ENCODE measurements at places on chromosomes 2 and 18.

GRCh38 chr2:74593826-74594772 lies 39.6 kb downstream of the DOK1 start:
- DNase-seq, result no peak

GRCh38 chr18:75696391-75696790 lies 268.9 kb upstream of the SMIM21 start:
- no peak for DNase-seq

DNA sequence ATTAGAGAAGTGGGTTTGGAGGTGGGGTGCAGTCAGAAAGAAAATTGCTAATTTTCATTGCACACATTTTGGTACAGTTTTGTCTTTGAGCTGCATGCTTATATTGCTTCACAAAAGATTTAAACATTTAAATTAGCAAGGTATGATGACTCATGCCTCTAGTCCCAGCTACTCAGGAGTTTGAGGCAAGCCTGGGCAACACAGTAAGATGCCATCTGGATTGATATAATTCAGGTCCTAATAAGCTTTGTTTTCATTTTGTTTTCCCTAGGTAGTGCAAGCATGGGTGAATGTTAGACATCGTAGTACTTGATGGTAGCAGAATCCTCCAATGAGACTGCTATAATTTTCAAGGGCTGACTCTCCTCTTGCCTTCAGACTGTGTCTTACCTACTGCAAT lies 396.7 kb upstream of the RGPD4 start:
- no peak for DNase-seq

DNA sequence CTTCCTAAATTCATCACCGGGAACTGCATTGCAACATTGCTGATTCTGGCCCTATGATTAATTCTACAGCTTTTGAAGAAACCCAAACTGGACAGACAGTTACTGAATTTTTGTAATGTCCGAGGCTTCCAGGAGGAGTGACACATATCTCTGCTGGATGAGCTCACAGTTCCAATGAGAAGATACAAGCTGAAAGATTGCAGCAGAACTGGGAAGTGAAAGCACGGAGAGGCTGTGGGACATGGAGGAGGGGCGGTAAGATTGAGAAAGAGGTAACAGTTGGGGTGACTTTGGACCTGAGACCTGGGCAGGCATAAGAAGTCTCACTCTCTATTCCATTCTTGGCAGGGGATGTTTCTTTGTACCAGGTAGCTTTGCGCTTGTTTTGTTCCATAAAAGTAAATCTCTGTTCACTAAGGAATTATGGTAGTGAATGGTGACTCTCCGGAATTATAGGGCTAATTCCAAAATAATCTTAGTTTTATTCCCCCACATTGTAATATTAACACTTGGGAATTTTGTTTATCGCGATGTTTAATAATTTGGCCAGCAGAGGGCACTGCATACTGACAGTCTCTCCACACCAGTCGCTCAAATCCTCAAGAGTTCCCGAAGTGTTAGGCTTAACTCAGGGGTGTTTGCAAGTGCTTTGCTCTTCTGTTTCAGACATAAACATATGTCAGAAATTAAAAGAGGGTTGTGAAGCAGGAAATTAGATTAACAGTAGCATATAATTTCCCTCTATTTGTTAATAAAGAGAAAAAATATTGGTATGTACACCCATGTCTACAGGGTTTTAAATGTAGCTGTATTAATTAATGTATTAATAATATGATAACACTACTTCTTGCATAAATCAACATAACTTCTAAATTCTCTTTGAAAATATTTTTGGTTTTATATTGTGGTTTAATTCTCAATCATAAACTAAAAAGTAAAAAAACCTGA lies 201.4 kb downstream of the SOCS6 start:
- peak; percentile 63 for DNase-seq

DNA sequence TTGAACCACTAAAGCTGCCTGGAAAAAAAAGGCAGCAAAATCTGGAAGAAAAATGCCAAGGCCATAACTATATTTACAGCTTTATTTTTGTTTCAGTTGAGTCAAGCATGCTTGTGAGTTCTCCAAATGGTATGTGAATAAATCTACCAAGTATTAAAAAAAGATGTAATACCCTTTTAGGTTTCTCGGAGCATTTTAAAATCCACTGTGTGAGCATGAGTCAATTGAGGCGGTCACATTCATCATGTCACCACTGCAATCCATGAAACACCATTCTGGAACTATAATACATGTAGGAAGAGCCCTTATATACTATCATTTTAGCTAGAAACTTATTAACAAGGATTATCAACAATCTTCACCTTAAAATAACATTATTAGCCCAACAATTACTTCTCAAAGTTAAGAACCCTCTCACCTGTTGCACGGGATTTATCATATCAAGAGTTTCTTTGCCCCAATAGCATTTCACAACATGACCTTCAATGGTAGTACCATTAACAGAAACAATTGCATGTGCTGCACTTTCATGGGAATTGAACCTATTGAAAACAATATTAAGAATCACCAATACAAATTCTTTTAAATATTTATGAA lies 24.2 kb upstream of the C2orf42 start:
- DNase-seq, result no peak

DNA sequence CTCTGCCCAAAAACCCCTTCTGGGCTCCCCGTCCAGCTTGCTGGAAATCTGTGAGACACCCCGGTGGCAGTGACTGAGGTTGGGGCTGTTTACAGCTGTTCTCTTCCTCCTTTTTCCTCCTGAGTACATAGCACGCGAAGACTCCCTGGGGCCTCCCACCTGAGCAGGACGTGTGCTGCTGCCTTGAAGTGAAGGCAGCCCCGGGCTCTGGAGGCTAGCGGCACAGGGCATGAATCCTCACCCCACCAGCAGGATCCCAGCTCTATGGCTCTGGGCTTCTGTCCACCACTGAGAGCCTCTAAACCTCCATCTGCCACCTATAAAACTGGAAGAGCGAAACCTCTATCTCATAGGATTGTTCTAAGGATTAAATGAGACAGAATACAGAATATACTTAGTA lies 182.5 kb downstream of the TMEM163 start:
- DNase-seq, result no peak

GRCh38 chr2:3774336-3774735 lies 71.0 kb downstream of the DCDC2C start:
- no peak for DNase-seq

DNA sequence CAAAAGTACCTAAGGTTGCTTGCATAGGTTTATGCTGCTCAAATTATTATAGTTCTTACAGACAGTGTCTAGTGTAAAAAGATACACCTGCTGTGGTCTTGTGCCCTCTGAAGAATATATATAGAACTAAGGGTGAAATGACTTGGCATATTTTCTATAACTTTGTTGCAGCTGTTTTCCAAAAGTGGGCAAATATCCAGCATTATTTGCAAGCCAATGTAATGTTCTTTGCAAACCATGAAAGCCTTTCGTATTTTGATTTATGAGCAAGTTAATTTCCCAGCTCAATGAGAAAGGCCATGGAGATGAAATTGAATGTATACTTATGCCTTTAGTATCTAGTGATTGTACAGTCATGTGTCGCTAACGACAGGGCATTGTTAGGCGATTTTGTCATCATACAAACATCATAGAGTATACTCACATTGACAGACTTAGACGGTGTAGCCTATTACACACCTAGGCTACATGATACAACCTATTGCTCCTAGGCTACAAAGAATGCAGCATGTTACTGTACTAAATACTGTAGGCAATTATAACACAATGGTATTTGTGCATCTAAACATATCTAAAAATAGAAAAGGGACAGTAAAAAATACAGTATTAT lies 116.3 kb downstream of the PLCL1 start:
- no peak for DNase-seq

DNA sequence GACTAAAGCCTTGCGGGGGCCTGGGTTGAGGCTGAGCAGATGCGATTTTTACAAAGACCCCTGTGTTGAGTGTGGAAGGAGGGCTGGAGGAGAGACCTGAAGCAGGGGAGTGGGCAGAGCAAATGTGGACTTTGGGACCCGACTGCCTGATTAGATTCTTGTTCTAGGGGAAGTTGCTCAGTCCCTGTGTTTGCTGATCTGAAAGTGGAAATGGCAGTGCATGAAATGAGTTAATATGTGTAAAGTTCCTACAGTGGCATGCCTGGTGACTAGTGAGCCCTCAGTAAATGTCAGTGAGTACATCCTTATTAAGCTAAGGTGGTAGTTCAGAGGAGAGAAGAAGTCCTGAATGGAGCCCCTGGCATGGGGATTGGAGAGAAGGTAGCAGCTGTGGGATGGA lies 52.3 kb downstream of the ARMC9 start:
- DNase-seq, result no peak

DNA sequence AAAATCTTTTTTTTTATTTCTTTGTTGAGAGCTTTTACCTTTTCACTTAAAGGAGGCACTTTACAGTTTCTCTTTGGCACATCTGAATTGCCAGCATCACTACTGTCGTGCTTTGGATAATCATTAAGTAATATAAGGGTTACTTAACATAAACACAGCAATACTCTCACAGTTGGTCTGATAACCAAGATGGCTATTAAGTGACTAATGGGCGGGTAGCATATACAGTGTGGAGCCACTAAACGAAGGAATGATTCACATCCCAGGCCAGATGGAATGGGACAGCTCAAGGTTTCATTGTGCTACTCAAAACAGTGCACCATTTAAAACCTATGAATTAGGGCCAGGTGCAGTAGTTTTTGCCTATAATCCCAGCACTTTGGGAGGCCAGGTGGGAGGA lies 28.1 kb downstream of the USP37 start:
- DNase-seq, result no peak

GRCh38 chr2:8421658-8422449 lies 260.0 kb upstream of the ID2 start:
- DNase-seq, result no peak

GRCh38 chr2:235390816-235391194 lies 103.0 kb upstream of the AGAP1 start:
- no peak for DNase-seq

DNA sequence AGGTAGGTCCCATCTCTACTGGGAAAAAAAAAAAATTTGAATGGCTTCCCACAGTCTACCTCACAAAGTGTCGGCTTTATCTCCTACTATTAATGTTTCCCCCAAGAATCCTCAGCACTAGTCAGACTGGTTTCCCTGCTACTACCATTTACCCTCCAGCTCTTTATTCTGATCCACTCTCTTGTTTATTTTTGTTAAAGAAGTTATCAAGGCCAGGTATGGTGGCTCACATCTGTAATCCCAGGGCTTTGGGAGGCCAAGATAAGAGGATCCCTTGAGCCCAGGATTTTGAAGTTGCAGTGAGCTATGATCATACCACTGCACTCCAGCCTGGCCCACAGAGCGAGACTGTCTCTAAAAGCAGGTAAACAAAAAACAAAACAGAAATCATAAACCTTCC lies 1275.3 kb downstream of the LRP1B start:
- DNase-seq, result no peak

DNA sequence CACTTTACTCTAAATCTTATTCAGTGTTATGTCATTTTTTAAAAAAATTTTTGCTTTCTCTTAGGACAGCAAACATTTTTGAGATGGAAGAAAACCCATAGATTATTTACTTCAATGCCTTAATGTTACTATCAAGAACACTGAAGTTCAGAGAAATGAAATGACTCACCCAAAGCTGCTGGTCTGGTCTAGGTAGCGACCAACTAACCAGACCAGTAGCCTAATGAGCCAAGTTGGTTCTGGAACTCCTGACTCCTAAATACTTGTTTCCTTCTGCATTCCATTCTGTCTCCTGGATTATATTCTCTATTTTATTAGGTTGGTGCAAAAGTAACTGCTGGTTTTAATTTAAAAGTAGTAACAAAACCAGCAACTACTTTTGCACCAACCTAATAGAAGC lies 35.4 kb downstream of the SLC8A1 start:
- no peak for DNase-seq

DNA sequence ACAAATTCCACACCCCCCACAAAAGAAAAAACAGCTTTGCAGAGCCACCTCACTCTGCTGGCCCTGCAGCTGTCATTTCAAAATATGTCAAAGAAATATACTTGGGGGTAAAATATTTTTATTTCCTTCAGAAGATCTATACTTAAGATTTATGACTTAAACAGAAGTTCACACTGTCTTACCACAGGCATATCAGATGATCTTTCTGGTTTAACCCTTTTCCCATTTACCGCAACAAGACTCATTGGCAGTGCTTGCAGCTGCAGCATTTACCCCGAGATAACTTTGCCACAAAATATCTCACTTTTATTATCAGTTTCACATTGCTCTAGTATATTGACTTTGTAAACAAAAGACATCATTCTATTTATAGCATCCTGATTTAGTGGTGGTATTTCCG lies 21.6 kb upstream of the SLC35G4 start:
- no peak for DNase-seq

DNA sequence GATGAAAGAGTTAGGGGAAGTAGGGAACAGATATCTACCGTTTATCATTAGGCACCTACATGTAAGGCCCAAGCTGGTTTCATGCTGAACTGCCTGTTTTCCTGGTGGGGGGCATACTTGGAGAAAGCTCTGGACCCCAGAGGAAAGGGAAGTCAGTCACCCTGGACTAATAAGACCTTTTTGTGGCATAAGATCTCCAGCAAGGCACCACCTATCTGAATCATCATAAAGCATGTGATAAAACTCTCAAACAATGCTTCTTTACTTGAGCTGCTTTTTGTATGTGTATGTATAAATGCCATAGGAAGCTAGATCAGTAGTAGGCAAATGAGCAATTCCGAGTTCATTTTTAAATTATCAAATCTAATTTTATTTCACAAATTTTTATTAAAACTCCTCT lies 104.8 kb downstream of the TANC1 start:
- DNase-seq, result no peak

GRCh38 chr2:238692562-238692961 lies 155.3 kb upstream of the TWIST2 start:
- DNase-seq, result no peak

DNA sequence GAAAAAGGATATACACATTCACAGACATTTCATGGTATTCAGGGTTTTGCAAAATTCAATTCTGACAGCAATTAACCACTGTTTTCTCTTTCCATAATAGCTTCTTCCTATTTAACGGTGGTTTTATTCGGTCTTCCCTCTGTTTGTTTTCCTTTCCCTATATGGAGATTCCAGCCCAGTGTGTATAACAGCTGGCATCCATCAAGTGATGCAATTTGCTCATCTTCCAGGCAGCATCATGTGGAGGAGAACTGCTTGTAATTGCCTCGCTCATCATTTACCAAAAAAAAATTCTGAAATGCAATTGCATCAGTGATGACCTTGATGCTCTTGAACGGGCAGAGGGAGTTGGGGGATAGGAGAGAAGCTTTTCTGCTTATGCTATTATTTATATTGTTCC lies 165.9 kb upstream of the PGAP1 start:
- DNase-seq, result no peak

Measured in CD4-positive, alpha-beta T cell treated with Interleukin-17A for 4 hours (primary cell).